ENCODE measurements at places on chromosomes 16 and 17.

- no peak for DNase-seq
Measured at GRCh38 chr16:49026566-49027181, 255.0 kb downstream of the CBLN1 start.

GRCh38 chr16:27499659-27500055 is 50.1 kb downstream of the GTF3C1 start:
- DNase-seq: no peak

DNA sequence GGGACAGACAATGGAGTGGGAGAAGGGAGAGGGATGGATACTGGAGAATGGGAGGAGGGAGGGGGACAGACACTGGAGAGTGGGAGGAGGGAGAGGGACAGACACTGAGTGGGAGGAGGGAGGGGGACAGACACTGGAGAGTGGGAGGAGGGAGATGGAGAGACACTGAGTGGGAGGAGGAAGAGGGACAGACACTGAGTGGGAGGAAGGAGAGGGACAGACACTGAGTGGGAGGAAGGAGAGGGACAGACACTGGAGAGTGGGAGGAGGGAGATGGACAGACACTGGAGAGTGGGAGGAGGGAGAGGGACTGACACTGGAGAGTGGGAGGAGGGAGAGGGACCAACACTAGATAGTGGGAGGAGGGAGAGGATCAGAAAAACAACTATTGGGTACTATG is 426.7 kb upstream of the PMFBP1 start:
- DNase-seq: no peak

DNA sequence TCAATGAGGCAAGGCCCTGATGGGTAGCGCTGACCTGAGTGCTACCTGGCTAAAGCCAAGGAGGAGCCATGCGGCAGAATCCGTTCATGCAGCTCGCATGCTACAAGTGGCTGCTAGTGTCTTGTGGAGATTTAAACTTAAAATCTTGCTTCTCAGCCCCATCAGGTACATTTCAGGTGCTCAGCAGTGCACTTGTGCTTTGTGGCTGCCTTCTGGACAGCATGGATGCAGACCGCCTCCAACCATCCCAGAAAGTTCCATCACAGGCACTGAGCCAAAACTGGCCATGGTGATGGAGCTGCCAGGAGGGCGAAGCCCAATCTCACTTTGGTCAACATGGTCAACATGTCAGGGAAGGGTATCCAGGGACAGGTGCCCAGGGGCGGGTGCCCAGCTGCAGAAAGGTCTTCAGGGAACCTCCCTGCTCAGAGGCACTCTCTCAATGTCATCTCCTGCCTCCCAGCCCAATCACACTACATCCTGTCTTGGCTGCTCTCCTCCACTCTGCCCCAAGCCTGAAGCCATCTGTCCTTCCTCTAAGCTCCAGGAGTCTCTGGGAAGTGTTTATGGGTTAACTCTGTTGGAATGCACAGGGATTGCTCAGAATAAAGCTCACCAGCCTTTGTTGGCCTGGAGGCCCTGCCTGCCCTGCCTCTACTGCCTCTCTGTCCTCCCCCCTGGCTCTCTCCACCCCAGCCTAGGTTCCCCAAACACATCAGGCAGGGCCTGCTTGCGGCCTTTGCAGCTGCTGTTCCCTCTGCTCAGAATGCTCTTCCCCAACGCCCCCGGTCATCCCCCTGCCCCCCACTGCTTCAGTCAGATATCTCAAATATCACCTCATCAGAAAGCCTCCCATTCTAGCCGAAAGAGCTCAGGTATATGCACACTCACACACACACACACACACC is 18.3 kb upstream of the TNFRSF13B start:
- DNase-seq: no peak

GRCh38 chr17:76238847-76239537 is 1.3 kb downstream of the RNF157 start:
- no peak for DNase-seq

- no peak for DNase-seq
Measured at GRCh38 chr16:50276801-50277555, 10.6 kb downstream of the ADCY7 start.

DNA sequence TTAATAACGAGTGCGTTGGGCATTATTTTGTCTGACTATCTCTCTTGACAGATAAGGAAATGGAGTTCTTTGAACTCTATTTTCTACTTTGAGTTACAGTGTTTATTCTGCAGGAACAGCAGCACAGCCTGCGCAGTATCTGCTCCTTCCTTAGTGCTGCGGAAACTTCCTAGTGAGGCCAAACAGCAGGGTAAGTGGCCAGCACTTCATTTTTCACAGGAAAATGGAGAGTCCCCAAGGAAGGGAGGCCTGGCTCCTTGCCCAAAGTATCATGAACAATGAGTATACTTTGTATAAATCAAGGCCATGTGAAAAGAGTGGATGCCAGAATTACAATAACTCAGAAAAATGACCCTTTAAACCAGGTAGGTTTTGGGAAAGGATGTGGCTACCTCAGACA is 140.6 kb downstream of the VPS53 start:
- DNase-seq: peak; percentile 44

GRCh38 chr17:40558300-40558889 is 6.9 kb downstream of the CCR7 start:
- DNase-seq: no peak

GRCh38 chr16:12580809-12581208 is 222.9 kb downstream of the CPPED1 start:
- no peak for DNase-seq

DNA sequence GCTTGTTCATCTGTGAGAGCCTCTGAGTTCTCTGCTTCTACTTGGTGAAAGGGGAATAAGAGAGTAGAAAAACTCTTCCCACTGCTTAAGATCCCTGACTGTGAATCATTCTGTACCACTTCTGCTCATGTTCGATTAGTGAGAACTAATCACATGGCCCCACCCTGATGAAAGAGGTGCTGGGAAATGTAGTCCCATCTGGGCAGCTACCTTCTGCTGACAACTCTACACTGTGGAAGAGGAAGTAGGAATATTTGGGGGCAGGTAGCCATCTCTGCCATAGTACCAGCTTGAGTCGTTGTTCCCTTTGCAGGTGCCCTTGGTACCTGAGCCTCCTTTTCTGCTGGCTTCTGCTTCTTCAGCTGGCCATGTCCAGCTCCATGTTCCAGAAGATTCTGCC is 29.9 kb downstream of the NKD1 start:
- no peak for DNase-seq

GRCh38 chr16:17476414-17477259 is 5.9 kb upstream of the XYLT1 start:
- DNase-seq: peak; percentile 53

- DNase-seq: no peak
Measured at GRCh38 chr17:64424324-64424849, 24.5 kb upstream of the MILR1 start.

GRCh38 chr16:25143928-25144327 is 32.4 kb downstream of the LCMT1 start:
- no peak for DNase-seq

DNA sequence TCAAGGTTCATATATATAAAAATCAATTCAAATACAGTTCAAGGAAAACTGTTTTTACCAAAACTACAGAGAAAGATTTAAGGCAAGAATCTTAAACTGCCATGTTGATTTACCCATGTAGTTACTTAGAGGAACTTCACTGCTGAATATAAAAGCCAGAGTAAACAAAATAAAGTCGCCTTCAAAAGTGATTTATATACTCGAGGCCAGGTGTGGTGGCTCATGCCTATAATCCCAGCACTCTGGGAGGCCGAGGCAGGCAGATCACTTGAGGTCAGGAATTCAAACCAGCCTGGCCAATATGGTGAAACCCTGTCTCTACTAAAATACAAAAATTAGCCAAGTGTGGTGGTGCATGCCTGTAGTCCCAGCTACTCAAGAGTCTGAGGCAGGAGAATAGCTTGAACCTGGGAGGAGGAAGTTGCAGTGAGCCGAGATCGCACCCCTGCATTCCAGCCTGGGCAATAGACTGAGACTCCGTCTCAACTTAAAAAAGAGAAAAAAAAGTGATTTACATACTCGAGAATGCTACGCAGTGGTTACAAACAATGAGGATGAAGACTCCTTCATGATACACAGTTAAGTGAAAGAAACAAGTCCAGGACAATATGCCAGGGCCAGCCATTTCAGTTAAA is 54.1 kb upstream of the CNEP1R1 start:
- no peak for DNase-seq

- peak; percentile 24 for DNase-seq
Measured at GRCh38 chr17:48351911-48352332, 78.1 kb downstream of the SKAP1 start.

DNA sequence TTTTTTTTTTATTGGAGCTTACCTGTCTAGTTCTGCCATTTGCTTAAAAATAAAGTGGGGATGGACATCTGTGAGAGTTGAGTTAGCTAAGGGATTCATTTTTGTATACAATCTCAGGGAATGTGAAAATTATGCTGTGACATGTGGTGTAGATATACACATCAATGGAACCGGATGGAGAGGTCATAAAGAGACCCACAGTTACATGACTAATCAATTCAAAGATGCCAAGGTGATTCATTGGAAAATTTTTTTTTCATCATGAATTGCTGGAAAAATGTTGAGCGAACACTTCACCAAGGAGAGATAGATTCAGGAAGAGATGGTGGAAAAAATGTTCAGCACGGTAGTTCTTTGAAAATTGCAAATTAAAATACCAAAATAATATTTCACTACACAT is 605.4 kb upstream of the KIF2B start:
- DNase-seq: no peak

Measured in fibroblast of the conjunctiva (primary cell).